NCI-H524 (cell line): ENCODE measurements at places on chromosomes 16 and 17.
A peak's percentile ranks its signal among the peaks of the same experiment; 100 is the strongest.

DNA sequence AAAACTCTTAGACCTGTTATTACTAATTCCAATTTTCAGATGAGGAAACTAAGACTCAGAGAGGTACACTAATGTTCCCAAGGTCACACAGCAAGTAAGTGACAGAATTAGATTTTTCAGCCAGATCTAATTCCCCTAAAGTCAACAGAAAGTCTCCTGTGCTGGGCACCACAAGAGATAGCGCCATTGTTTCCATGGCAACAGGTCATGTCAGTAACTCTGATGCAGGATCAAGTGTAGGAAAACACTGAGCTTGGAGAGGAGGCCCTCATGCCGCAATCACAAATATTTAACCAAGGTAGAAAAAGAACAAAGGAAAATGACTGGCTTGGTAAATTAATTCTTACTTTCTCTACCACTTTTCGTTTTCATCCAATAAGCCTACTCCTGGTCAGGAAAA lies 166.0 kb upstream of the CDH13 start:
- peak; percentile 6 for DNase-seq

- DNase-seq = no peak
These were observed 56.6 kb upstream of the BCAR1 start for GRCh38 chr16:75308011-75308410.

DNA sequence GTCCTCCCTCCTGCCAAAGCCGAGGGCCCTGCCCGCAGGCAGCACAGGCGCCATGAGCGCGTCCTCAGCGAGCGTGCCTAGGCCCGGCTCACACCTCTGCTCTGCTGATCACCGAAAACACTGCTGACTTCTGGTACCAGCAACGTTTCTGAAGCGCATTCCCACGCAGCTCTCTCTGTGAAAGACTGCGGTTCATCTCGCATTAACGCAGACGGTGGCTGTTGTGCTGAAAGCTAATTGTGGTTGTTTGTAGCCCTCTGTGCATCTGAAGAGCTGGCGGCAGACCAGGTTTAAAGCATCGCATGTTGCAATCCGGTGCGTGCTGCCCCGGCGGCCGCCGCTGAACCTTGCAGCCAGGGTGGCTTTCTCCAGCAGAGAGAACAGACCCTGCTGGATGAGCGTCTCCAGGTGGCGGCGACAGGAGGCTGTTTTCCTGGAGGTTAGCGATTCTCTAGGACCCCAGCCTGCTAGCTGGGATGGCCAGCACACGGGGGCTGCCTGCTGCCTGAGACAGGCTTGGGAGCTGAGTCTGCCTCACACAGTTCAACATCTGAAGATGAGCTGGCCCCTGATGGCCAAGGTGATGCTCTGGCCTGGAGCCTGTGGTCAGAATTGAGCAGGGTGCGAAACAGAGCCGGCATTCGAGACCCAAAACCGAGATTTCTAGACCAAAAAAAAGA lies 49.8 kb upstream of the CHMP6 start:
- DNase-seq = no peak

GRCh38 chr16:67653789-67654402 lies 6.2 kb downstream of the ACD start:
- DNase-seq = no peak

DNA sequence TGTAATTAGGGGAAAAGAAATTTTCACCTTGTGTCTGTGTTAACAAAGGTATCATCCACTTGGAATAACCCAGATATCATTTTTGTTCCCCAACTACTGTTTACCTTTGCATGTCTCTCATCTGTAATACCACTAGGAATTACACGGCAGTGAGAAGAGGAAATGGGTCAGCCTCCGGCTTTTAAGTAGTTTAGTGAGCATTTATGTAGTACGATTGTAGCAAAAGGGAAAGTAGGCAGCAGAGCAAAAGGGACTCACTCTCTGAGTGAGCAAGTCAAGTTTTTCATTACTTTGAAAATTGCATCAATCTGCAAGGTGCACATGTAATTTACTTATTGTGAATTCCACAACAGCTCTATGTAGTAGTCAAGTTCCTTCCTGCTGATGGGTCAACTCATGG lies 11.2 kb downstream of the PHF12 start:
- DNase-seq = no peak

DNA sequence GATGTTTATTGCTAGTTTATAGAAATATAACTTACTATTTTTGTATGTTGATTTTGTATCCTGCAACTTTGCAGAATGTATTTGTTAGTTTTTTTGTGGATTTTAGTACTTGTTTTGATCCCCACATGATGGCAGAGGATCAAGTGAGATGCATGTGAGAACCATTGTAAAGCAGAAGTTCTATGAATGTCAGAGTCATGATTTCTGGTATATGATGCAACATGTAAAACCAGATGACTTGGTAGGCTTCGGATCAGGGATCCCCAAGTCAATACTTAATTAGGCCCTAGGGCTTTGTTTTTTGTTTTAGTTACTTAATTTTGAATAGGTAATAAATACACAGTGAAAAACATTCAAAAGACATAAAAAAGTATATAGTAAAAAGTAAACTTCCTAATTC lies 45.8 kb downstream of the ESRP2 start:
- no peak for DNase-seq

DNA sequence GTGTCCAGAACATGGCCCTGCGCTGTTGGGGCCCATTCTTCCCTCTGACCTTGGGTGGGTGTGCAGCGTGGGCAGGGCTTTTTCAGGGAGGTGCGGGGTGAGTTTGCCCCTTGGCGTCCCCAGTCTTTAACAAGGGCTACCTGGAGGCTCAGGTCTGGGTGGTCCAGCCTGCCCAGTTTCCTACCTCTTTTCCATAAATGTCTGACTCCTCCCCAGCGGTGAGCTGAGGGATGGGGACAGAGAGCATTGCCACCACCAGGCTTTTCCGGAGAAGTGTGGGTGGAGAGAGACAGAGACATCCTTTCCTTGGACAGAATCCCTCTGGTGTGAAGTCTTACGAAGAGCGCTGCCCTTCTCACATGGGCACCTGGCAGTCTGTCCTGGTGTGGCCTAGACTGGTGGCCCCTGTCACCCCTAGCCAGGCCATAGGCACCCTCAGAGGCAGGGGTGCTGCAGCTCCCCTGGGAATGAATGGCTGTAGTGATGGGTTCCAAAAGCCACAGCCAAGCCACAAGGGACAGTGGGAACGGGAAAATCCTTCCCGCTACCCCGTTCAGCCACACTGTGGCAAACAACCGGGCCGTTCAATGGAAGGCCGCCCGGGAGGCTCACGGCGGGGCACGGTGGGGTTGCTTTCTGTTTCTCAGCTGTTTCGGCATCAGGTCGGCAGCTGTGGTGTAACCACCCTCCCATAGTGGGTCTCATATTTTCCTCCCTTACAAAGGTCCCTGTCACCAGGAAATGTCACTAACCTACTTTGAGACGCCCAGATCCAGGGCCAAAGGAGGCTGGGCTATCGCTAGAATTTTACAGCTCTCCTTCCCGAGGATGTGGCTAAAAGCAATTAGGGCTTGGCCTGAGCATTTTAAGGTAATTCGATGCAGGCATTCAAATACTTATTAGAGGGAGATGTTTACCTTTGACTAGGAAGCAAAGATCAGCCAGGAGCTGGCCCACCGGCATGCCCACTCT lies 61.9 kb upstream of the GSE1 start:
- no peak for DNase-seq

DNA sequence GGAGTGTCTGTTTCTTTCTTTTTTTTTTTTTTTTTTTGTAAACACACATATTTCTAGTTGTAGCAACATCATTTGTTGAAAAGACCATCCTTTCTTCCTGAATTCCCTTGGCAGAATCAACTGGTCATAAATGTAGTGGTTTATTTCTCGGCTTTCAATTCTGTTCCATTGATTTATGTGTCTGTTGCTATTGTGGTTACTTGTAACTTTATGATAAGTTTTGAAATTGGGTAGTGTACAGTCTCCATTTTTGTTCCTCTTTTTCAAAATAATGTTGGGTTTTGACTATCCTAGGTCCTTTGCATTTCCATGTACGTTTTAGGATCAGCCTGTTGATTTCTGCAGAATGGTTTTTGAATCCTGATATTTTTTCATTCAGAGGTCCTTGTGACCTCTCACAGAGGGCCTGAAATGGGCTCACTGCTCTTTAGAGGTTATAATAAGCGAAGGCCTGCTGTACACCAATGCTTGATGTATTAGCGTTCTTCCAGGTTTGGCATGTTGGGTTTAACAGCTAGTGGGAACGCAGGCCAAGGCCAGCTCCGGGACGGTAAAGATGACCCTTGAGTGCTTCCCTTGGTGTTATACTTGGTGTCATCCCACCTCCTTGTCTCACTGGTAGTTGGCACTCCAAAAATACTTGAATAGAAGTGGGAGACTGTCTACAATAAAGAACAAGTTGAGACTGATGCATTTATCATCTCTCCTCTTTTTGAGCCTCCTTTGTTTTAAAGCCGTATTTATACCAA lies 43.8 kb downstream of the ZNRF1 start:
- DNase-seq = no peak

DNA sequence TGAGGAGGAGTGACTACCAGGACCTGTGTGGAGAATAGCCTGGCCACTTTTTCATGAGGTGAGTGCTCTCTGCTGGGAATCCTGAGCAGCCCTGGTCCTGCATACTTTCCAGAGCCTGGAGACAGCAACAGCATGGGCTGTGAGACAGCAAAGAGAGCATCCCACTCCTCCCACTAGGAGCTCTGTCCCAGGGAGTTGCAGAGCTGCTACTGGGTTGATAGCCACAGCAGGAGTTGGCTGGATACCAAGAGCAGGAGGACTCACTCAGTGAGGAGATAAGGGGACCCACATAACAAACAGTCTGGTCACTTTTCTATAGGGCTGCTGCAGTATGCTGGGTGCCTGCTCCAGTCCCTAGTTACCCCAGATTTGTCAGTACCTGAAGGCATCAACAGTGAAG lies 439.3 kb upstream of the CDH8 start:
- no peak for DNase-seq
